ENCODE measurements at places on chromosomes 7 and 10. TPM values are rescaled to one million over a fixed set of nuclear protein-coding genes. Genes with fewer than 3 reads are reported as not detected.

Gene ZWINT
- 99.7 TPM for total RNA-seq

Gene VPS37D
- 4.8 TPM for total RNA-seq

Gene NPSR1
- not detected for total RNA-seq

Gene NOS3
- total RNA-seq = 0.51 TPM

Gene NT5C3A
- total RNA-seq = 31.9 TPM

Gene KEL
- total RNA-seq = not detected

Gene NODAL
- total RNA-seq = not detected

Gene ANKRD7
- total RNA-seq = 0.09 TPM

Gene ACTR3C
- total RNA-seq = not detected

Gene MDFIC
- total RNA-seq = 18.5 TPM

Gene MYL10
- not detected for total RNA-seq

Gene IDI2
- not detected for total RNA-seq

Gene UNC5B
- 3.3 TPM for total RNA-seq

Gene SLIT1
- 0.14 TPM for total RNA-seq

Gene MPP7
- 0.10 TPM for total RNA-seq

Gene SHOC2
- total RNA-seq = 13.5 TPM

Gene HYAL4
- total RNA-seq = not detected

Gene DPYSL4
- 19.7 TPM for total RNA-seq

Gene THAP5
- 15.3 TPM for total RNA-seq

Gene WEE2
- total RNA-seq = not detected

Gene FAM241B
- 15.6 TPM for total RNA-seq

Gene ZNF488
- 11.7 TPM for total RNA-seq

Gene CRHR2
- total RNA-seq = 0.06 TPM

Gene AS3MT
- total RNA-seq = 4.1 TPM

Gene SYCE1
- not detected for total RNA-seq

Gene BAMBI
- total RNA-seq = 11.3 TPM

Gene MUC3A
- 23.7 TPM for total RNA-seq

Gene EPDR1
- 78.2 TPM for total RNA-seq

Gene SEC31B
- 2.5 TPM for total RNA-seq

Gene SDK1
- 0.37 TPM for total RNA-seq

Gene HMX2
- total RNA-seq = 0.10 TPM

Gene MAP3K8
- total RNA-seq = 12.1 TPM

Gene MLLT10
- 27.1 TPM for total RNA-seq

Gene RNF148
- total RNA-seq = not detected

Gene NPY
- not detected for total RNA-seq

Gene ATRNL1
- total RNA-seq = 0.23 TPM

Gene LRRD1
- total RNA-seq = not detected

Gene ANTXRL
- total RNA-seq = 0.36 TPM

Gene EFCAB10
- total RNA-seq = 3.3 TPM

Gene ACSL5
- total RNA-seq = 0.41 TPM

Gene KCNMA1
- total RNA-seq = 43.5 TPM

Gene MLXIPL
- total RNA-seq = 1.2 TPM

Gene CDHR3
- 4.0 TPM for total RNA-seq

Gene HACD1
- 54.4 TPM for total RNA-seq

Gene WDR86
- total RNA-seq = 0.11 TPM

Gene C10orf53
- total RNA-seq = not detected

Gene BICC1
- 17.1 TPM for total RNA-seq

Gene TMEM140
- total RNA-seq = 1.0 TPM

Gene FRA10AC1
- total RNA-seq = 4.6 TPM

Gene SVOPL
- total RNA-seq = not detected

Gene ZNF804B
- not detected for total RNA-seq

All from A549 treated with Hydrocortisone at 1 μM for 4 hours (cell line).